ENCODE measurements at places on chromosomes 11 and 22. TPM values are rescaled to one million over a fixed set of nuclear protein-coding genes. Genes with fewer than 3 reads are reported as not detected.

The TSPO gene
- polyA plus RNA-seq: 36.3 TPM

The SCUBE1 gene
- polyA plus RNA-seq: 7.7 TPM

The ATP5MG gene
- 431 TPM for polyA plus RNA-seq

The NCAPH2 gene
- 39.7 TPM for polyA plus RNA-seq

The DCHS1 gene
- 79.9 TPM for polyA plus RNA-seq

The LARGE2 gene
- 20.8 TPM for polyA plus RNA-seq

All from left renal pelvis (tissue), 4 donors.